ENCODE measurements at places on chromosomes 4 and X. TPM values are rescaled to one million over a fixed set of nuclear protein-coding genes. Genes with fewer than 3 reads are reported as not detected.

DNA sequence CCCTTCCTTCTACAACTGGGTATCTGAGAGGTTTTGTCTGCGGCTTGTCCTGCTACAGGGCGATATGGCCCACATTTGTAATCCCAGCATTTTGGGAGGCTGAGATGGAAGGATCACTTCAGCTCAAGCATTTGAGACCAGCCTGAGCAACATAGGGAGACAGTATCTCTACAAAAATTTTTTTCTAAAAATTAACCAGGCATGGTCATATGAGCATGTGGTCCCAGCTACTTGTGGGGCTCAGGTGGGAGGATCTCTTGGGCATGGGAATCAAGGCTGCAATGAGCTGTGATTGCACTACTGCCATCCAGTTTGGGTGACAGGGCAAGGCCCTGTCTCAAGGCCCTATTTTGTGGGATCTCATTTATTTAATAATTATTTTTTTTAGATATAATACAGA lies 420.6 kb upstream of the PABPC4L start:
- H3K4me1 ChIP-seq: no peaks in the 10 kb centered on the region
- H3K27ac ChIP-seq: no peak overlapping the region
- H3K4me3 ChIP-seq: no peak overlapping the region
- H3K27me3 ChIP-seq: no peaks in the 10 kb centered on the region

CENPVL2 gene
- total RNA-seq: not detected

DNA sequence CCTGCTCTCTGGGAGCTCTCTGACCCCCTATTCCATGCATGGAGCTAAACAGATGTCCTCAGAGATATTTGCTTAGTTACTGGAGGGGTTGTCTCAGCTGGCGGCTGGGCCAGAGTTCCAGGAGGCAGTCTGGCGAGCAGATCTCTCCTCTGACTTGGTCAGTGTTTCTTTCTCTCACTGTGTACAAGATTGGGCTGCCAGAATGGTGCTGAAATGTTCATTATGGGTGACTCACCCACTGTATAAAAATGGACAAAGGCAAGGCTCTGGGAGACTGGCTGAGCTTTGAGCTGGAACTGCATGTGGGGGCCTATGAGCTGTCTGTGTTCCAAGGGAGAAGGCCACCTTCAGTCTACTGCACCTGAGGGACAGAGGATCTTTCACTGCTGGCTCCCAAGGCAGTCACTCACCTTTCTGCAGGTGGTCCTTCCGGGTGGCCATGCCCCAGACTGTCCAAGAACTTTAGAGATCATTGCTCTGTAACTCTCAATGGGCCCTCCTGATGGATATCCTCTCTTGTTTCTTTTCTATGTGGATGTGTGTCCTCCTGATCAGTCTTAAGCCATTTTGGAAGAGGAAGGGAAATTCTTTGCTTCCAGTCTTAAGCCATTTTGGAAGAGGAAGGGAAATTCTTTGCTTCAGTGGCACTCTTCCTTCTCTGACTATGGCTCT lies 88.2 kb downstream of the CFAP299 start:
- no peak overlapping the region for H3K4me3 ChIP-seq
- DNase-seq: no peak
- H3K4me1 ChIP-seq: no peaks in the 10 kb centered on the region
- H3K27me3 ChIP-seq: no peaks in the 10 kb centered on the region
- no peaks in the 10 kb centered on the region for H3K36me3 ChIP-seq

GRCh38 chr4:105715692-105716278 lies 7.2 kb downstream of the GSTCD start:
- no peak overlapping the region for H3K4me3 ChIP-seq
- no peaks in the 10 kb centered on the region for H3K27me3 ChIP-seq
- H3K27ac ChIP-seq: no peak overlapping the region
- H3K36me3 ChIP-seq: no peaks in the 10 kb centered on the region
- peaks cover 7% of the 10 kb centered on the region for H3K4me1 ChIP-seq
- DNase-seq: no peak

DNA sequence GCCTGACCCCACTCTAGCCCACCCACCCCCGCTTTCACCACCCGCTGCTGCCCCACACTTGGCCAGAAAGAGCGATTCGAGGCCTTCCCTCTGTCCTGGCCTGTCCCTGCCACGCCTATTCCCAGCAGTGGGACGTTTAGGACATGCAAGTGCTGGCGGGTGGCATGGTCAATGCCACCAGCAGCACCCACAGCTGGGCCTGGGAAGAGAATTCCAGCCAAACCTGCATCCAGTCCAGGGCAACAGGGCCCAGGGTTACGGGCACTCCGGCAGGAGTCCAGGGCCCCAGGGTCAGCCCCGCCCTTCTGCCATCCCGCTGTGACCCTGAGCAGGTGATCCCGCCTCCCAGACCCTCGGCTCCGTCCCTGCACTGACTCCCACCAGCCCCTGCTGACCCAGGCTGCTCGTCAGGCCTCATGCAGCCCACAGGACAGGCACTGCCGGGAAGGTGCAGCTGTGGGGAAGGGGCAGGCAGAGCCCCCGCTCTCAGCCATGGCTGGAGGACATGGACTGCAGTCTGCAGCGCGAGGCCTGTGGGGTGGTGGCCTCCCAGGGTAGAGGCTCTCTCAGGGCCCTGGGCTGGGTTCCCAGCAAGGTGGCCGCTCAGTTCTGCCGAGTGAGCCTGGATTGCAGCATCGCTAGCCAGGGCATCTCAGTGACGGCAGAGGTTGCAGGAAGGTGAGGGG lies 6.8 kb upstream of the HTRA3 start:
- H3K4me3 ChIP-seq: no peak overlapping the region
- H3K4me1 ChIP-seq: peaks cover 20% of the 10 kb centered on the region
- no peaks in the 10 kb centered on the region for H3K27me3 ChIP-seq
- H3K27ac ChIP-seq: no peak overlapping the region

GRCh38 chr4:123870216-123870876 lies 473.8 kb downstream of the SPRY1 start:
- no peaks in the 10 kb centered on the region for H3K27me3 ChIP-seq
- H3K27ac ChIP-seq: no peak overlapping the region
- H3K36me3 ChIP-seq: no peaks in the 10 kb centered on the region

DNA sequence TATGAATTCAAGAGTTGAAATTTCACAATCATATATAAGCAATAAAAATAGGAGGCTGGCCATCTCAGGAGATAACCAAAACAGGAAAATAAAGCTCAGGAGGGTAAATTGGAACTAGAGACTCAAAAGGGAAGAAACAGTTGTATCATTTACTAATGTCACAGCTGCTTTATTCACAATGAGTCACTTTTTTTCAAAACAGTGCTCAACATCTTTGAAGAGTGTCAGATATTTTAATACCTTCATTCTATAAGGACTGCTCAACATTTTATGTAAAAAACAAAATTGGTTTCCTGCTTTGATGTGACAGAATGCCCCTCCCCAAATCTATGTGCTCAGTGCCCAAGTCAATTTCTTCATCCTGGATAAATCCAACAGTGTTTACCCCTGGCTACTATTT lies 97.7 kb downstream of the DDX60 start:
- no peaks in the 10 kb centered on the region for H3K27me3 ChIP-seq
- H3K27ac ChIP-seq: peak overlapping the region; percentile 2
- H3K4me1 ChIP-seq: no peaks in the 10 kb centered on the region
- H3K36me3 ChIP-seq: no peaks in the 10 kb centered on the region
- H3K4me3 ChIP-seq: no peak overlapping the region

DNA sequence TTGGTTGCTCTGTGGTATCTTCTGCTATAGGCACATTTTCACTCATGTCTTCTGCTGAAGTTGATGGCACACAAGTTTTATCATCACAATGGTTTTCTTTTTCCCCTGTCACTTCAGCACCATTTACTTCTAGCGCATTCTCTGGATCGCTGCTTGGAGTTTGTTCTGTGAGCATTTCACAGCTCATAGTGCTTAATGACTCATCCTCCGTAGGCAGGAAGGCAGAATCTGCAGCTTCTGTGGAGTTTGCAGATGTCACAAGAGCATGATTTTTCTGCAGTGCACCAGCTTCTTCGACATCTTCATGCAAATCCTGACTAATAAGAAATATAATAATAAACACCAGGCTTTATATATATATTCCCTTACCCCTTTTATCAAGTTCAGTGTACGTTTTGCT lies 83.6 kb downstream of the CHM start:
- no peak for DNase-seq
- no peaks in the 10 kb centered on the region for H3K27me3 ChIP-seq
- H3K4me3 ChIP-seq: no peak overlapping the region
- no peaks in the 10 kb centered on the region for H3K4me1 ChIP-seq
- H3K27ac ChIP-seq: no peak overlapping the region
- H3K36me3 ChIP-seq: no peaks in the 10 kb centered on the region

DNA sequence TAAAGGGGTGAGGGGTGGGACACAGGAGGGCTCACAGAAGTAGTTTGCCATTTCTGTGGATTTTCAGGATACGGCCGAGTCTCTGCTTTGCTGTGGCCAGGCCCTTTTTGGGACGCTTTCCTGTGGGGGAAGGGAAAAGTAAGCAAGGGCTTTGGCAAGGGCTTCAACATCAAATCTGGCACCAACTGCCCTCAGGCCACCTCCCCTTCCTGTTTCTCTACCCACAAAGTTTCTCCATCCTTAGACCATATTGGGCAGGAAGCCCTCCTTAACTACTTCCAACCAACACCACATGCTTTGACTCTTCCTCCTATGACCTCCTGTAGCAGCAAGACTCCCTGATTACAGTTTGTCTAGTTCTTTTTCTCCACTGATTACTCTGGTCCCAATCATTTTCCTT lies 105.1 kb downstream of the PHF8 start:
- H3K36me3 ChIP-seq: no peaks in the 10 kb centered on the region
- H3K27me3 ChIP-seq: no peaks in the 10 kb centered on the region
- H3K4me3 ChIP-seq: no peak overlapping the region
- H3K27ac ChIP-seq: no peak overlapping the region
- no peak for DNase-seq

DNA sequence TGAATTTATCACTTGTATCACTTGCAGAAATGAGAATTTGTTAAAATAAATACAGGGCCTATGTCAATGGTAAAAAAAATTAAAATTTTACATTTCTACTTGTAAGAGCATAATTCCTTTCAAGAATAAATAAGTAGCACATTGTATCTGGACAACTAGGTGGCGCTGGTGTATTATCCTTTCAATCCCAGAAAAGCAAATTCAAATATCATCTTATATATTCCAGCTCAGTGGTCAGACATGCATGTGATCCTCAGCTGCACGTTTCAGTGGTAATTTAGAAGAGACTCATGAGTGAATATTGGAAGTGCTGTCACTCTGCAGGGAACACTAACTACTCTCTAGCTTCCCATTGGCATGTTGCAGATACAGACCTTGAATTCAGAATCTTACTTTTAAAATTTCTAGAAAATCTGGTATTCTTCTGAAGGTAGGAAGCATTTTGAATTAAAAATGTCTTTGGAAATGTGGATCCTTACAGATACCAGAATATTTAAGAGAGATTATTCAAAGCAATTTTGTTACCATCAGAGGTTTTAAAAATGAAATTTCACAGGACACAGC lies 1414.7 kb upstream of the TENM3 start:
- no peaks in the 10 kb centered on the region for H3K4me1 ChIP-seq
- no peak overlapping the region for H3K27ac ChIP-seq
- no peak for DNase-seq
- H3K27me3 ChIP-seq: no peaks in the 10 kb centered on the region
- H3K36me3 ChIP-seq: no peaks in the 10 kb centered on the region
